ENCODE measurements at places on chromosomes 4 and X. TPM values are rescaled to one million over a fixed set of nuclear protein-coding genes. Genes with fewer than 3 reads are reported as not detected.
A peak's percentile ranks its signal among the peaks of the same experiment; 100 is the strongest.

DNA sequence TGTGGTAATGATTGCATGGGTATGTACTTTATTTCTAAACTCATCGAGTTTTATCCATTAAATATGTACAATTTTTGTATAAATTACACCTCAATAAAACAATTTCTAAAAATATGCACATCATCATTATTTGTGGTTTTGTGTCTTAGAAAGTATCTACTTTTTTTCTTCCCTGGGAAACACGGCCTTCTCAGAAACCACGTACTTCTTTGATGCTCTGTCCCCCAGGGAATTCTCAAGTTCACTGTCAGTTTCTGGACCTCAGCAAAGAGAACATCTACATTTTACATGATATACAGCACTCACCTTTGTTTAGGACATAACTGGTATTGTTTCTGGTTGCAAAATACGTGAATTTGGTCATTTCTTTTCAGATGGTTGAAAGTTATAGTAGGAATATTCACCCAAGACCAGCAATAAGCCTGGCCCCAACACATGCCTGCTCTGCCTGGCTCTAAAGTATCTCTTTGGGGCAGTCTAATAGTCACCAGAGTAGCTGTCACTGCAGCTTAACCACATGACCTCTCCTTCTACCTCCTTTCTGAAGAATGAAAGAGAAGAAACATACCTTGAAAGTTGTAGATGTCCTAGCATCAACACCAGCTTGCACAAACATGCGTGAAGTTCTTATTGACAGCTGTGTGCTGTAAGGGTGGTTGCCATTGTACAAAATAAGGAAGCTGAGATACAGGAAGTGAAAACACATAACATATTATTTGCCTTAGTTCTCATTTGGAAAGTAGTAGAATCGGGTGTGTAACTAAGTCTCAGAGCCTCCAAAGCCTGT is 48.4 kb upstream of the SPANXN4 start:
- H3K27ac ChIP-seq: no peak overlapping the region
- no peak overlapping the region for H3K4me3 ChIP-seq
- no peak for DNase-seq

DNA sequence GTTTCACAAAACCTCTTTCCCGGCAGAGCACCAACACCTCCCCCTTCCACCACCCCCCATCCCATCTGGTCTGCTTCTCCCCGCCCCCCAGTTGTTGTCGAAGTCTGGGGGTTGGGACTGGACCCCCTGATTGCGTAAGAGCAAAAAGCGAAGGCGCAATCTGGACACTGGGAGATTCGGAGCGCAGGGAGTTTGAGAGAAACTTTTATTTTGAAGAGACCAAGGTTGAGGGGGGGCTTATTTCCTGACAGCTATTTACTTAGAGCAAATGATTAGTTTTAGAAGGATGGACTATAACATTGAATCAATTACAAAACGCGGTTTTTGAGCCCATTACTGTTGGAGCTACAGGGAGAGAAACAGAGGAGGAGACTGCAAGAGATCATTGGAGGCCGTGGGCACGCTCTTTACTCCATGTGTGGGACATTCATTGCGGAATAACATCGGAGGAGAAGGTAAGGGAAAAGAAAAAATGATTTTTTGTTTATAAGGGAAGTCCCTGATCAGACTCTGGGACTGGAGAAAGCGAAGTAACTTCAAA is at the start of gene PDGFRA:
PDGFRA (plus strand) TSS at position 333 of the 541 bp plus-strand sequence. CDS start 29,476 bp downstream, outside the sequence.
- DNase-seq: peak; percentile 92
- peak within 1 kb of the TSS; percentile 49 for H3K27ac ChIP-seq
- peaks cover 100% of the 10 kb centered on the region for H3K27me3 ChIP-seq
- peaks cover 67% of the 10 kb centered on the region for H3K4me1 ChIP-seq
- peak within 1 kb of the TSS; percentile 48 for H3K4me3 ChIP-seq

GRCh38 chrX:122046226-122046625 is 998.8 kb downstream of the GLUD2 start:
- H3K27me3 ChIP-seq: no peaks in the 10 kb centered on the region
- no peak overlapping the region for H3K27ac ChIP-seq
- no peak overlapping the region for H3K4me3 ChIP-seq
- H3K4me1 ChIP-seq: no peaks in the 10 kb centered on the region
- no peaks in the 10 kb centered on the region for H3K36me3 ChIP-seq

- H3K27ac ChIP-seq: peak overlapping the region; percentile 82
- H3K36me3 ChIP-seq: no peaks in the 10 kb centered on the region
- H3K4me3 ChIP-seq: peak overlapping the region; percentile 52
- peak; percentile 33 for DNase-seq
- peaks cover 52% of the 10 kb centered on the region for H3K27me3 ChIP-seq
These were observed 637 bp downstream of the MAMLD1 start for GRCh38 chrX:150363561-150364346.

DNA sequence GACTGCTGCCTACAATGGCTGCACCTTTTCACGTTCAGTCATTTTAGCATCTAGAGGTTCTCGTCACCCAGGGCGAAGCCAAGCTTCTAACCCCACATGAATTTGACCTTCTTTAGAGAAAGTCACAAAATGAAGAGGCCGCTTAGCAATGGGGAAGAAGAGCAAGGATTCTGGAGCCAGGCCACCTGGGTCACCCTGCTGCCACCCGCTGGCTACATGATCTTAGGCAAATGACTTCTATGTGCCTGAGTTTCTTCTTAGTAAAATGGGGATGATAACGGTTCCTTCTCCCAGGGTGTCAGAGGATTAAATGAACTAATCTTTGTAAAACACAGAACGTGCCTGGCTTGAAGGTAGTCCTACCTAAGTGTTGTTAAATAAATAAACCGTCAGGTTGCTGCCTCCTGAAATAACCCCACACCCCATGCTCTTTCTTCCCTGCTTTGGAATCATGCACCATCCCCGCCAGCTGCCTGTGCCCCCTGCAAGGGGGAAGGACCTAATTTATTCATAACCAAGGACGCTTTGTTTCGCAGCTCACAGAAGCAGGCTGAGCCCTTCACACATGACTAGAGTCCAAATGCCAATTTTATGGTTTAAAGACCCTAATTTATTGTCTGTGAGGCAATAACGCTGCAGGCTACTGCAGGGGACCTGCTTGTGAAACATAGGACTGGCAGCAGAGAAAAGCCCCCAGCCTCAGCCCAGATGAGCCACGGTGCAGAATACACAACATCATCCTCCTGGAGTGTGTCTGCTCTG is 28.6 kb upstream of the NSG1 start:
- H3K4me1 ChIP-seq: no peaks in the 10 kb centered on the region
- no peak overlapping the region for H3K4me3 ChIP-seq
- no peak for DNase-seq
- no peaks in the 10 kb centered on the region for H3K36me3 ChIP-seq
- H3K27me3 ChIP-seq: peaks cover 41% of the 10 kb centered on the region

DNA sequence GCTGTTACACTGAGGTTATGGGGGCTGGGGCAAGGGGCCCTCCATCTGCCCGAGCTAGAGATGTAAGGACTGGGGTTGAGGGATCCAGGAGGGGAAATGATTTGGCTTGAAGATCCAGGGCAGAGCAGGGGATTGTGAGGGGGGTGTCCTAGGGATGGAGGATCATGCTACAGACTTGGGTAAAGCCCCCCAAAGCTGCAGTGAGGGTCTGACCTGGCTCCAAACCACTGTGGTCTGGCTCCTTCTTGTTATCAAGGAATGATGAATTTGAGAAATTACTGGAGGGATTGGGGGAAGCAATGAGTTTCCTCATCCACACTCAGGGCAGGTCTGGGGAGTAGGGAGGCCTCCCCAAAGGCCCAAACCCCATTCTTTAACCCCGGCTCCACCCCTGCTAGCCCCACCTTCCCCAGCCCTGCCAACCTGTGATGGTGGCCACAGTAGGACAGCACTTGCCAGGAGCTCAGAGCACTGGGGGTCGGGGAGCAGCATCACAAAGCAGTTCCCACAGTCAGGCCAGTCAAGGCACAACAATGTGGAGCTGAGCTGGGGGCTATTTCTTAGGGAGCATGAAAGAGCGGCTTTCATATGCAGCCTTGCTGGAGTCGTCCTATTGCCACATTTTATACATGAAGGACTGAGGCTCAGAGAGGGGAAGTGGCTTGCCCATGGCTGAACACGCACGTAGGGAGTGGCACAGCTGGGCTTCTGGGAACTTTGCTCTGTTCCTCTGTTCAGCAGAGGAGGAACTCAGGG is 165.5 kb downstream of the EFNB1 start:
- no peaks in the 10 kb centered on the region for H3K36me3 ChIP-seq
- peaks cover 11% of the 10 kb centered on the region for H3K4me1 ChIP-seq
- no peak for DNase-seq
- no peak overlapping the region for H3K27ac ChIP-seq
- no peak overlapping the region for H3K4me3 ChIP-seq

DNA sequence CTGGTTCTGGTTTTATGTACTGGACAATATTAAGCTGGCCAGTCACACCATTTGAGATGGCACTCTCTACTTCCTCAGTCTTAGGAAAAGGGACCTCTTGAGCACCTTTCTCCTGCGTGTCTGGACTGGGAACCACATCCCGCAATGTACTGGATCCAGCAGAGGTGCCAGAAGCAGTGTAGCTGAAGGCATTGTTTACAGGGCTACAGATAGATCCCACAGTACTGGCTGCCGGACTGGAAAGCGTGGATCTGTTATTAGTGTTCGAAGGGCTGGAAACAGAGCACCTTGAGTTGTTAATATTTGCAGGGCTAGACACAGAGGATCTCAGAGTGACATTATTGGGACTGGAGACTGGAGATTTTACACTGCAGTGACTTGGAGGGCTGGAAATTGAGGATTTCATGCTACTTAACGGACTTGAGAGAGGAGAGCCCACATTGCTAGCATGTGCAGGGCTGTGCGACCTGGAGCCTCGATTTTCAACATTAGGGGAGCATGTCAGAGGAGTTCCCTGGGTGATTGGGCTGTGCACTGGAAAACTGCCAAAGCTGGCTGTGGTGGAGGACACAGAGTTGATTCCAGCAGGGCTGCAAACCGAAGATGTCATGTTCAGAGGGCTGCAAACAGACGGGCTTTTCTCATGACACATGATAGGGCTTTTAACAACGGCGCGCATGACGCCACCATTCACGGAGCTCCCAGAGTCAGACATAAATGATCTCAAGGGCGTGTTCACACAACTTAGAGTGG is 6.4 kb downstream of the NR3C2 start:
- H3K4me1 ChIP-seq: no peaks in the 10 kb centered on the region
- H3K27me3 ChIP-seq: no peaks in the 10 kb centered on the region
- no peak overlapping the region for H3K27ac ChIP-seq
- DNase-seq: no peak

GRCh38 chr4:25031077-25031621 is 403 bp upstream of the LGI2 start:
- peaks cover 76% of the 10 kb centered on the region for H3K27me3 ChIP-seq
- no peaks in the 10 kb centered on the region for H3K4me1 ChIP-seq
- no peak overlapping the region for H3K27ac ChIP-seq
- H3K36me3 ChIP-seq: no peaks in the 10 kb centered on the region

Gene BEX2
- total RNA-seq: 19.3 TPM

Gene TXK
- total RNA-seq: 3.0 TPM
